ENCODE measurements at places on chromosomes 6 and 20. TPM values are rescaled to one million over a fixed set of nuclear protein-coding genes. Genes with fewer than 3 reads are reported as not detected.

DNA sequence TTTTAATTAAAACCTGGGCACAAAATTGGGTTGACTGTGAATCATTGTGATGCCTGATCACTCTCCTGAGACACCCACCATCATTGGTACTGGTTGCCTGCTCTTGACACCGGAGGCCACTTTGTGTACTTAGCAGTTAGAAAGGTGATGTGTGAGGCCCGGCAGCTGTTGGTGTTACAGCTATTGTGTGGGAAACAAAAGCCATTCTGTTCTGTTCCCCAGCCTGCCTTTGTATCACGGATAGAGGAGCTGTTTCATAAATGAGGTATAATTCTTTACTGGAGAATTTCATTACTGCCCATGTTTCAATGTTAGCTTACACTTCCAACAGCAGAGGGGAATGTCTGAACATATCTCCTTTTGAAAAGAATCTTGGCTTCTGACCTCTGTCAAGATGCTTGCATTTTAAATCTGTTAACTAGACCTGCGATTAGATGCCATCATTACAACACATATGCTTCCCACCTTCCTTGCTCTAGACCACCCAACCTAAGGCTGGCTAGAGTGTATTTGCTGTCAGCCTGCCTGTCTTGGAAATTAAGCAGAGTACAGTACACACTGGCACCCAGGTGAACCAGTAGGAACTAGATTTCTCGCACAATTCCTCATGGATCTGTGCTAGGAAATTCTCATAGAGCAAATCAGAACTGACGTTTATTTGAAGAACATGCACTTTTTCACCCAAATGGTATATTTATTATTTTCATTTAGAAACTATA, 142.4 kb upstream of the INSM1 start:
- no peak for DNase-seq

- no peak for DNase-seq
These were observed 150.8 kb upstream of the RIPOR2 start for GRCh38 chr6:25086500-25087091.

DNA sequence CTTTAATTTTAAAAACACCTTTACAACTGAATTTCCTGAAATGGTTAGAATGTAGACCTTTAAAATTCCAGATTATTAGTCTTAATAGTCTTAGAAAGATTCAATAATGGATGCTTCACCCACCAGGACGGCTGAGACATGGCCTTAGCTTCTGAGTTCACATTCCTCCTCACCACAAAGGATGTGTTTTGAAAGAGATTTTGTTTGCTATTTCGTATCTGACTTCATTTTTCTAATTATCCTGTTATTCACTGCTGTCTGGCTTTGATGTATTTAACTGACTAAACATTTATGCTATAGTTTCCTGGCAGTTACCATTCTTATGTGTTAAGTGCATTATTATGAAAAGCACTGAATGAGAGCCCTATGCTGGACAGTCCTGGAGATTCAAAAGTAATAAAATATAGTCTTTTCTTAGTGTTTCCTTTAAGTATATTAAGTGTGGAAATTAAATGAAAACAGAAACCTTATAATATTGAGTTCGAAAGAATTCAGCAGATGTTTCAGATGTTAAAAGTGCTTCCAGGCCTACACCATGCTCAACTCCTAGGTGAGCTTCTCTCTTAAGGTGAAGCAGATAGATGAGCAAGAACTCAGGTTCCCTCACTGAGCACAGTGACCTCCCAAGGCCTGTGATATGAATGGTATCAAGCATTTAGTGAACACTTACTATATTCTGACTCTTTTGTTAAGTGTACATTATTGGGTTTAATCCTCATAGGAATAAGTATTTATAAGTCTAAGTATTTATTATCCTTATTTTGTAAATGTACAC, 40.3 kb downstream of the MAP3K4 start:
- no peak for DNase-seq

PGK2 gene
- not detected for total RNA-seq

DNA sequence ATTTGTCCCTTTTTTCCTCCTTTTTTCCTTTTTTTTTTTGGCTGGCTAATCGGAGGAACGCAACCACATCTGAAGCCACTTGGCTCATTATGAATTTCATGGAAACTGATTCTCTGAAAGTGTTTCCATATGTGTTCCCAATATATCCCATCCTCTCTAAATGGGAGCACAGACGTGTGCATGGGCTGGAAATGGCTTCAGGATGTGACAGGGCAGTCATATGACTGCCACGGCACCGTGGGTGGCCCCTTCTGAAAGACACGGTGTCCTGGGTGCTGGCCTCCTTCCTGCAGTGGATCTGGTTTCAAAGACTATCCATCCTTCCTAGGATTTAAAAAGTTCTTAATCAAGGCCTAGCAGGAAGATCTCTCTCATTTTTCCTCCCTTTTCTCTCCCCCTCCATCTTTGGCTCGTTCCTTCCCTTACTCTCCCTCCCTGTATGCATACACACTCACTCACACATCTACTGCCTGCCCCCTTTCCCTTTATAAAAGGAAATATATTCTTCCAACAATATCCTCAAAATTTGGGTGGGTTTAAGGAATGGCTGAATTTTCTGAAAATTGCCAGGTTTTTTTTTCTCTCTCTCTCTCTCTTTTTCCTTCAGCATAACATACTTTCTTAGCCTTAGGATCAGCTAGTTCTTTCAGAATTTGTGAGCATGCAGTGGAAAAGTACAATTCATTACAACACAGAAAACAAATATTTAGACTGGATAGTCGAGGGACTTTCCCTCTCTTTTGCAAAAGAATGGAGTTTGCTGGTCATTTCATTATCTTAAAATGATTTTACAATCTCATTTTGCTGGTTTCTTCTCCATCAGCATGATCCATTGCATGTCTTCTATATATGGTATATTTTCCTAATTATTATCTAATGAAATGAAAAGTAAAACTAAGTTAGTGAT, 161.2 kb upstream of the SUPT3H start:
- no peak for DNase-seq

- DNase-seq, result no peak
These were observed 486.1 kb upstream of the CDH4 start for GRCh38 chr20:60765821-60766403.
